Cerebellum (tissue), 4 donors: ENCODE measurements at places on chromosomes 7 and 10. TPM values are rescaled to one million over a fixed set of nuclear protein-coding genes. Genes with fewer than 3 reads are reported as not detected.

GRCh38 chr7:105112440-105113418 lies 98.7 kb downstream of the KMT2E start:
- DNase-seq, result no peak

GRCh38 chr10:84267503-84268126 lies 22.8 kb downstream of the RGR start:
- DNase-seq, result no peak

- no peak for DNase-seq
These were observed 28.4 kb upstream of the PDLIM1 start for GRCh38 chr10:95319239-95319638.

DNA sequence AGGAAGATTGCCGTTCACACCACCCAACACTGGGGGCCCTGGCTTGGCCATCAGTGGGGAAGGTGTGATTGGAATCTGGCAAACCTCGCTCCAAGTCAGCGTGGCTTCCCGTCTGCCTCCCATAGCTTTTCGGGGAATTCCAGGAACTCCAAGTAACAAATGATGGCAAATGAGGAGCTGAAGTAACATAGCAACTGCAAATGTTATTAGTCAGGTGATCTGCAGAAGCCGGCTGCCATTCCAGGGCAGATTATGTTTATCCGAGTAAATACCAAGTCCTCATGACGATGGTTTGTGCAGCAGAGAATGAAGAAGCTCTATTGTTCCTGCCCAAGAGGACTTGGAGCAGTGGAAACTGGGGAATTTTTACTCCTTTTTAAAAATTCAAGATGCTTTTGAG lies 270.5 kb upstream of the PODXL start:
- DNase-seq, result no peak

DNA sequence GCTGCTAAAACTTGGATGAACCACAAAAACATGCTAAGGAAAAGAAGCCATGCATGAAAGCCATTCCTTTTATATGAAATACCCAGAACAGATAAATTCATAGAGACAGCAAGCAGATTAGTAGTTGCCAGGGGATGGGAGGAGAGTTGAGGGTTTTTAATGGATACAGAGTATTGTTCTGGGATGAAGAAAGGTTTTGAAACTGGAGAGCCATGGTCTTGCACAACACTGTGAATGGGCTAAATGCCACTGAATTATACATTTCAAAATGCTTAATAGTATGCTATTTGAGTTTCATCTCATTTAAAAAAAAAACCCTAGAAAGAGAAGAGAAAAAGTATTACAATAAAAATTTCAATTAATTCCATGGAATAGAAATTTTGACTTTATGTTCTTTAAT lies 154.3 kb downstream of the GNAT3 start:
- no peak for DNase-seq

DNA sequence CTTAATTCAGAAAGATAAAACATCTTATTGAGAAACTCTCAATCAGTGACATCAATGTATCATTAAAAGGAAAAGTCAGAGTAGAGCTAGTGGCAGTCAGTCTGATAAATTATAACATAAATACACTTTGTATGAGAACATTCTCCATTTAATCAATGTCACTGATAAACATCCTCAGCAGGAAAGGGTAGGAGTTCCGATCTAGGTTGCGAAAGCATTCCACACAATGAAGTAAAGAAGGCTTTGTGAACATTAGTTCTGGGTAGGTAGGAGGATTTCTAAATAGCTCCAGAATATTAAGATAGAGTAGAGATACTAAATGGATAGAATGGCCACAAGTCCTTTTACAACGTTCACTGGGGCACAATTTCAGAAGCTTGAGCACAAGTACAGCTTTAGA lies 179.7 kb upstream of the MALRD1 start:
- DNase-seq, result no peak

Gene THSD7A
- total RNA-seq, result 71.7 TPM

Gene GSDME
- 31.3 TPM for total RNA-seq

Gene MOGAT3
- not detected for total RNA-seq

Gene PAX2
- total RNA-seq, result 13.2 TPM
